Hair follicular keratinocyte (primary cell): ENCODE measurements at places on chromosomes 3 and 15. TPM values are rescaled to one million over a fixed set of nuclear protein-coding genes. Genes with fewer than 3 reads are reported as not detected.

PLCH1 gene
- total RNA-seq = not detected in 2 replicates

RAB43 gene
- total RNA-seq = 25.5 and 29.1 TPM in 2 replicates

LRRC34 gene
- 2.3 and 10.3 TPM in 2 replicates for total RNA-seq

DPPA4 gene
- total RNA-seq = not detected in 2 replicates

FANCD2OS gene
- total RNA-seq = not detected in 2 replicates
